ENCODE measurements at places on chromosomes 2 and 18.

DNA sequence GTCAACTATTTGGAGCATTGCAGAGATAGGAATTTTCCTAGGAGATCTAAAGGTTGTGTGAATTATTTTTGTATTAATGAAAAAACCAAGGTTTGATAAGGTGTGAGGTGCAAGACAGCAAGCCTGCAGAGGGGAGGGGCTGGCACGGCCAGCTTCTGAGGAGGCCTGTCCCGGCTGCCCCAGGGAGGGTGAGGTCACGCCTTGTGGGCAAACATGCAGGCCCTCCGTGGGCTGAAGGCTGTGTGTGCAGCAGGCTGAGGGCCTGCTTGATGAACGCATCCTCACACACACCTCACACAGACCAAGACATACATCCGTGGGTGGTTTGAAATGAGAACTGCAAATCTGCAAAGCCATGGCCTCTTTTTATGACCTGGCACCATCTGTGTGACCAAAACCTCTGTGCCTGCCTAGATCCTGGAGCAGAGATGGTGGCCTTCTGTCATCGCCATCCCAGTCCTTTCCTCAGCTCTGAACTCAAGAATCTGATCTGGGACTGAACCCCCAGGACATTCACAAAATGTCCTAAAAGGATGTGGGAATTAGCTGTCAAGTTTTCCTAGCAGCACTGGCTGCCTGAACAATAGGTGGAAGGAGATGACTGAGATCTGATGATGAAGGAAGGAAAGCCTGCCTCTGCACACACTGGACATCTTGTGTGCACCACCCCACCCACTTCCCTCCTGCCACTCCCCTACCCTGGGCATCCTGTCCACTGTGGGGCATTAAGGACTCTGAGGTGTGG lies 102.4 kb upstream of the MGAT4A start:
- no peak for DNase-seq

DNA sequence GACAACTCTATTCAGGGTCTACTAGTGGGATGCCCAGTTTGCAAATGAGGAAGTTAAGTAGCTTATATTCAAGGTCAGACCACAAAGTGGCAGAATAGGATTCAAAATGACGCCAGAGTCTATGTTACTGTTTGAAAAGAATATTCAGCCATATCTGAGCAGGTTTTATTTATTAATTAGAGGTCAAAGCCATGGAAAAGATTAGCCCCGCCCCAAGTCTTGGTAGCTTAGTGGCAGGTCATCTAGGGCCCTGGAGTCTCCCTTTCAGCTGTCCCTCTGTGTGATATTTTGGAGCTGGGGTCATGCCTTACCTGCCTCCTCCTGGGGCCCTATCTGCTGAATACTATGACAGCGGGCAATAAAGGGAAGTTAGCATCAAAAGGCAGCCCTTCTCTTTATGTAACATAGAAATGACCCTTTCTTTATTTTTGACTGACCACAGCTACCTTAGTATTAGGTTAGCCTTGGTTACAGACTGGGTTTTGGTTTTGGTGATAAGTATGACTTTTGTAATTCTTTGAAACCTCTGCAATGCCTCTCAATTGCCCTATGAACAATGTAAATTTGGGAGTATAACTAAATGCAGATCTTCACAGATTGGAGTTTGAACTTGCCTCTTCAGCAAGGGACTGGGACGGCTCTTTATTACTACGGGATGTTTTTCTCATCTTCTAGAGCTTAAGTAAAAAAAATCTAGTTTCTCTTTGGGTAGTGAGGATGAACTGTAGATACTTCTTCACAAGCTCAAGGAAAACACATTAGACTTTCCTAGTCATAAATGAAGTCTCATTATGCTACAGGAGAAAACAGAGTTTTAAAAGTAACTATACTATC lies 153.0 kb upstream of the ITGA4 start:
- DNase-seq, result no peak

- DNase-seq, result no peak
These were observed 288 bp upstream of the RDH14 start for GRCh38 chr2:18560797-18561085.

DNA sequence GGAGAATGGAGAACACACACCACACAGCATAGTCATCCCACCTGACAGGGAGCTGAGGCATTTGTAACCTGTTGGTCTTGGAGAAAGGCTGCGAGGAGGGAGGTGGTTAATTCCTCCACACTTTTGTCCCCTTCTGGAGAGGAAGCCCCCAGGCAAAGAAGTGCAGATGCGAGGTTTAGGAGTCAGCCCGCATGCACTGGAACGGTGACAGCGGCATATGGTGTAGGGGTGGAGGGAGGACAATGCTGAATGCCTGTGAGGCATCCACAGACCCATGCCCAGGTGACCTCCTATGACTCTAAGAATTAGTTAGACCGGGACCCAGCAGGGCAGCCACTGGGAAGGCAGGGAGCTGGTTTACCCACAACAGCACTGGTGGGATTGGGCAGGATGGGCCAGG lies 12.2 kb downstream of the SPATA3 start:
- no peak for DNase-seq

DNA sequence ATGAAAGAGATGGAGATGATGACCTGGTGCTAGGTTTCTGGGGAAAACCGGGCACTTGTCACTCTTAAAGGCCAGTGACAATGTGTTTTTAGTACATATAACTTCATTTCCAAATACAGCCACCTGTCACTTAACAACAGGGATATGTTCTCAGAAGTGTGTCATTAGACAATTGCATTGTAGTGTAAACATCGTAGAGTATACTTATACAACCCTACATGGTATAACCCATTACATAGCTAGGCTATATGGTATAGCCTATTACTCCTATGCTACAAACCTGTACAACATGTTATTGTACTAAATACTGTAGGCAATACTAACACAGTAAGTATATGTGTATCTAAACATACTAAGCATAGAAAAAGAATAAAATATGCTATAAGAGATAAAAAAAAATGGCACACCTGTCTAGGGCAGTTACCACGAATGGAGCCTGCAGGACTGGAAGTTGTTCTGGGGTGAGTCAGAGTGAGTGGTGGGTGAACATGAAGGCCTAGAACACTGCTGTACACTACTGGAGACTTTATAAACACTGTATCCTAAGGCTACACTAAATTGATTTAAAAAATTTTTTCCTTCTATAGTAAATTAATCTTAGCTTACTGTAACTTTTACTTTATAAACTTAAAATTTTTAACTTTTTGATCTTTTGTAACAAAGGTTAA lies 123.2 kb downstream of the THADA start:
- no peak for DNase-seq

DNA sequence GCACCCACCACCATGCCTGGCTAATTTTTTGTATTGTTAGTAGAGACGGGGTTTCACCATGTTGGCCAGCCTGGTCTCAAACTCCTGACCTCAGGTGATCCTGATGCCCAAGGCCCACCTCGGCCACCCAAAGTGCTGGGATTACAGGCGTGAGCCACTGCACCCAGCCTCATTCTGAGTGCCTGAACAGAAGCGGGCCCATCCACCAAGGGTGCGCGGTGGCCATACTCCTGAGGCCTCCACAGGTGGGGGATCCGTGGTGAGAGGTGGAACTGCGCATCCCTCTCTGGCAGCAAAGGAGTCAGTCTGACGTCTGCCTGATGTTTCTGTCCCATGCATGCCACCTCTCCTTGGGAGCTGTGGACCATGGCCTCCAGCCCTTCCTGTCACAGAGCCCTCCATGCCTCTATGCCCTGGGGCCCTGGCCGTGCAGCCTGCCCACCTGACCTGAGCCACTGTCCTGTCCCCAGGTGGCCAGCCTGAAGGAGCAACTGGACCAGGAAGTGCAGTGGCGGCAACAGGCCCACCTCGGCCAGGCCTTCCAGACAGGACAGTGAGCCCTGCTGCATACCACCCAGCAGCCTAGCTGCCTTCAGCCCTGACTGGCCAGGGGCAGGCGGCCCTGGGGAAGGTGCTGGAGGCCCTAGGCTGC lies 7.6 kb upstream of the SNED1 start:
- no peak for DNase-seq

GRCh38 chr18:60445341-60445740 lies 72.8 kb upstream of the MC4R start:
- DNase-seq, result no peak

- no peak for DNase-seq
These were observed 214.5 kb upstream of the SLC8A1 start for GRCh38 chr2:40666398-40666797.

DNA sequence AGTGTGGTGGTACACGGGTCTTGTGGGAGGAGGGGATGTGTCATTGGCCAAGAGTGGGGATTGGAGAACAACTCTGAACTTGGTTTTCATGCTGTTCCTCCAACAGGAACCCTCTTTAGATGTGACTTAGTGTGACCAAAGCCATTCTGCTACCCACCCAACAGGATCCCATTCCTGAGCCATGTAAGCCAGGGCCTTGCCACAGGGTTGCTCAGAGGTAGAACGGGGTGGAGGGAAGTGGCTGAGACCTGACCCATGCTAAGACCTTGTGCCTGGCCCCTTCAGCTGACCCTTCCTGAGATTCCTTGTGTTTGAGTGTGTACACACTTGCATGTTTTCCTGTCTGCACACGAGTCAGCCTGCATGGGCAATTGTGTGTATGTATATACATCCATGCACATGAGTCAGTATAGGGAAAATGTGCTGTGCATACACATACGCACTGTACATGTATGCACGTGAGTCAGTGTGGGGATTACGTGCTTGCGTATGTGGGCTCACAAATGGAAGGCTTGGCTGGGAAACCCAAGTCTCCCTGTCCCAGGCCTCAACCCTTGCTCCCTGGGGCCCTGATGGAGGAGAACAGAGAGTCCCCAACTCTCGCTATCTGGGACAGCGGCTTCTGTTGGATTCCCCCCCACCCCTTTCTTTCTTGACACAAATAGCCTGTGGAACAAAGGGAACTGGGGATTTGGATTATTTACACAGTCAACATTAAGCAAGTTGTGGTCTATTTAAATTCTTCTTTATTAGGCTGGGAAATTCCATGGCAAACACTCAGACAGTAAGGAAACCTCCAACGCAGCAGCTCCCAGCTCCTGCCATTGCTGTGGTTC lies 339.8 kb downstream of the DYSF start:
- no peak for DNase-seq

GRCh38 chr2:113123726-113124125 lies 3.7 kb upstream of the IL1RN start:
- no peak for DNase-seq

- no peak for DNase-seq
These were observed 1.9 kb downstream of the OTX1 start for GRCh38 chr2:63052411-63053080.

- DNase-seq, result no peak
These were observed 66.6 kb downstream of the MYOM1 start for GRCh38 chr18:3153107-3153704.

DNA sequence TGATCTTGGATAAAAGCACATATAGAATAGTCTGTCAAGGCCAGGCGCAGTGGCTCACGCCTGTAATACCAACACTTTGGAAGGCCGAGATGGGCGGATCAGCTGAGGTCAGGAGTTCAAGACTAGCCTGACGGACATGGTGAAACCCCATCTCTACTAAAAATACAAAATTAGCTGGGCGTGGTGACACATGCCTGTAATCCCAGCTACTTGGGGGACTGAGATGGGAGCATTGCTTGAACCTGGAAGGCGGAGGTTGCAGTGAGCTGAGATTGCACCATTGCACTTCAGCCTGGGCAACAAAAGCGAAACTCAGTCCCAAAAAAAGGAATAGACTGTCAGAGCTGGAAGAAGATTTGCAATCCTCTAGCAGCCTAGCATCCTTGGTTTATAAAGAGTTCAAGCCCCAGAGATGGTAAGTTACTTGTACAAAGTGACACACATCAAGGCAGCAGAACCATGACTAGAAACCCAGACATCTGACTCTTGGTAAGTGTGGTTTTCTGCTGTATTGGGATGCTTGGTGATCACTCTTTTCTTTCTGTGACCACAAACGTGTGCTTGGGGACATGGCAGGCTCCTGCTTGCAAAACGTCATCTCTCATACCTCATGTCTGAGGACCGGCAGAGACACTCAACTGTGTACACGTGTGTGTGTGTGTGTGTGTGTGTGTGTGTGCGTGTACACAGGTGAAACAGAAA lies 69.0 kb downstream of the OSBPL6 start:
- DNase-seq, result no peak

- no peak for DNase-seq
These were observed 726 bp downstream of the C2orf69 start for GRCh38 chr2:199911877-199912161.

DNA sequence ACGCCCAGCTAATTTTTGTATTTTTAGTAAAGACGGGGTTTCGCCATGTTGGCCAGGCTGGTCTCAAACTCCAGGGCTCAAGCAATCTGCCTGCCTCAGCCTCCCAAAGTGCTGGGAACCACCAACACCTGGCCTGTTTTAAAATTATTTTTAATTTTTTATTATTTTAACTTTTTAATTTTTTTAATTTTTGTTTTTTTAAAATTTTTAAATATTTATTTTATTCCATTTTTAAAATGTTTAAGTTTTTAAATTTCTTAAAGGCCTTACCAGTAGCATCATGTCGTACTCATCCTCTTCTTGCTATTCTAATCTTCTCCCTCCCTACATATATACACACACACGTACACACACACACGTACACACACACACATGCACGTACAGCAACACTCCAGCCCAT lies 1.4 kb downstream of the LYG1 start:
- DNase-seq, result no peak

- no peak for DNase-seq
These were observed 6.3 kb downstream of the MYO5B start for GRCh38 chr18:50188652-50189051.

GRCh38 chr2:26074676-26075075 lies 40.8 kb downstream of the RAB10 start:
- no peak for DNase-seq

DNA sequence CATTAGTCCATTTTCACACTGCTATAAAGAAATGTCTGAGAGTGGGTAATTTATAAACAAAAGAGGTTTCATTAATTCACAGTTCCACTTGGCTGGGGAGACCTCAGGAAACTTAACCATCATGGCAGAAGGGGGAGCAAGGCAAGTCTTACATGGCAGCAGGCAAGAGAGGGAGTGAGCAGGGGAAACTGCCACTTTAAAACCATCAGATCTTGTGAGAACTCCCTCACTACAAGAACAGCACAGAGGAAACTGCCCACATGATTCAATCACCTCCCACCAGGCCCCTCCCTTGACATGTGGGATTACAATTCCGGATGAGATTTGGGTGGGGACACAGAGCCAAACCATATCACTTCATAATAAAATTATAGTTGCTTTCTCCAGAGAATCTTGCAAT lies 365.5 kb upstream of the ID2 start:
- DNase-seq, result no peak

DNA sequence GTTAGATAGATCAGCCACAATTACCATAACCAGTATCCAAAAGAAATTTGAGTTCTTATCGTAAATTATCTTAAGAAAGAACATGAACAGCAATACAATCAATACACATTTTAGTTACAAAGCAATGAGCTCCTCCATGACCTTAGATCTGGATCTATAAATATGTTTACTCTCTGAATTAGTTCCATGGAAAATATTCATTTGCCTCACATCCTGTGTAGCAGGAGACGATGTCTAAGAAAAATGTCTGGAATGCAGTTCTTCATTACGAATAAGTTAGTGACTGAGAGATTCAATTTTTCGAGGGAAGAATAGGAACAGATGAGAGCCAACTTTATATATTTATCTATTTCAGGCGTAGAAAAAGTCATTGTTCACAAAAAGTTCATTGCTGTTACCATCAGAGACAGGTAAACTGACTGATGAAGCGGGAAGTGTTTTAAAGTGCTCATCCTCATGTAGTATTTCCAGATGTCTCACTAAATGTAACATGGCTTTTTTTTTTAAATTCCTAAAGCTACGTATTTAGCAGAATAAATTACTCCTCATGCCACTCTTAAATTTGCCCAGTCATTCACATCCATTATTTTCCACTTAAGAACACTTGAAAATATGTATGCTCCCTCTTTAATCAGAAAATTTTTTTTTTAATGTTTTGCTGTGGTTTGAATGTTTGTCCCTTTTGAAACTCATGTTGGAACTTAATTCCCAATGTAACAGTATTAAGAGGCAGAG lies 106.5 kb upstream of the SCN1A start:
- DNase-seq, result no peak
